ENCODE measurements at places on chromosomes 3 and 15.

DNA sequence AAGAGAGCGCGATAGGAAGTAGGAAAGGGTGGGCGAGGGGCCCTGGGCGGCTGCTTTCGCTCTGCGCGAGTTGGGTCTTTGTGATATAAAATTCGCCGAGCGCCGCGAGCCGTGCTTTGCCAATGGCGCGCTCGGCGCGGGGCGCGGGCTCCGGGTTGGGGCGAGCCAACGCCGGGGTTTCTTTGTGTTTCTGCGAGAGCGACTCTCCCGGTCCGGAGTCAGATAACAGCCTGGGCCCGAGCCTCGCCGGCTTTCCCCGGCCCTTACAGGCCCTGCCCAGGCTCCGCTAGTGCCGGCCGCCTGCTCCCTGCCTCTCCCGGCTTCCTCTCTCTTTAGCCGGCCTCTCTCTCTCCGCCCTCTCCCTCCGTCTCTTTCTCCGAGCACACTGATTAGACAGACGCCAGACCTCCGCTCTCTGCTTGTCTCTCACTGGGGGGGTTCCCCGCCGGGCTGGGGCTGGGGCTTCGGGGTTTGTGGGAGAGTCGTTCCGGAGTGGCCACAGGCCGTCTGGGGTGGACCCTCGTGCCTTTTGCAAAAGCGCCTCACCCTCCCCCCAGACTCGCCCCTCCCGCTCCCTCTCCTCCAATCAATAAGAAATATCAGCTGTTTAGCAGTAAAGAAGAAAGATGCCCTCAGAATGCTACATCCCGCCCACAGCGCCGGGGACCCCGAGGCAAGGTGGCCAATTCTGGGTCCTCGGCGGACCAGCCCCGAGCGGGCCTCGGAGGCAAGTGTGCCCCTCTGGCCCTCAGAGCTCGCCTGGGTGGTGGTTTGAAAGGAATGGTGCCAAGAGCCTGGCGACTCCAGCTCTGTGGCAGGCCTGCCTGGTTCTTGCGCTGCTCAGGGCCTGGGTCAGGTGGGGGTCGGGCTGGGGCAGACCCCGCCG lies 2.9 kb downstream of the NR2F2 start:
- DNase-seq, result no peak

DNA sequence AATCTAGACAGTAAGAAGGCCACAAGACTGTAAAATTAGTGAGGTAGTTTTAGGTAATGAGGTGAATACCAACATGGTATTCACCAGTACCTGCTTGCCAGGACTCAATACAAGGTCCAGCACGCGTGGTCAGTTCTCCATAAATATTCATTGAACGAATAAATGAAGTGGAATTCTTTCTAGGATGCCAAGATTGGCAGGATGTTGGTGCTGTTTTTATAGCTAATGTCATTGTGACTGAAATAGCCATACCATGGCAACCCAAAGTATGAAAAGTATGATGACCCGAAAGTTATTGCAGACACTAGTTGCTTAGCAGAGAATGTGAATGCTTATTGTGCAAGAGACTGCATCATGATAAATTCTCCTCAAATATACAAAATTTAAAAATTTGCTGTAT lies 307.2 kb downstream of the KCNH8 start:
- no peak for DNase-seq

DNA sequence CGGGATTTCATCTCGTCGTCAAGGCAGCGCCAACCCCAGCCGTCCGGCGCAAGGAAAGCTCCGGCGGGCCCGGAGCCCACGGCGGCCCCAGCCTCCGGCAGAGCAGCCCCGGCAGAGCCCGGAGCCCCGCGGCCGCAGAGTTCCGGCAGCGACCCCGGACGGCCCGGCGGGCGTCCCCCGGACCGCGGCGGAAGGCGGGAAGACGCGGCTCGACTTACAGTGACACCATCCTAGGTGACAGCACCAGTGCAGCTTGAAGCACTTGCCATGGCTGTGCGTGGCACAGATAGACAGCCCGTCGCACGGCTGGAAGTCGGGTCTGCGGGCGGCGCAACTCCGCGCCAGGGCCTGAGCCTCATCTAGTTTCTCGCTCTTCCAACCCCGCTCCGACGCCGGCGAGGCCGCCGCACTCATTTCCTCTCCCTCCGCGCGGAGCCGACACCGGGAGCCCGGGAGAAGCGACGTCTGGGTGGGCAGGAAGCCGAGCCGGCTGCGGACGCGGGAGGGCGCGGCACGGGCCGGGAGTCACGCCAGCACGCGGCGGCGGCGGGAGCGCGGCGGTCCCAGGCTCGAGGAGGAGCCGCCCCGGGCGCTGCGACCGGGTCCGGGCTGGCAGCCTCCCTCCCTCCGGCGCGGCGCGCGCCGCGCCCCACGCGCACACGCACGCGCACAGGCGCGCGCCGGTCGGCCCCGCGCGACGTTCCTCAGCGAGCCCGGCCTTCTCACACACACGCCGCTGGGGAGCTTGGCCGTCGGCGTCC lies at the start of gene C3orf70:
Gene C3orf70 (minus strand): TSS at position 651 of the 761 bp plus-strand sequence. CDS start 237 bp downstream, at position 414.
- DNase-seq, result peak; percentile 82

DNA sequence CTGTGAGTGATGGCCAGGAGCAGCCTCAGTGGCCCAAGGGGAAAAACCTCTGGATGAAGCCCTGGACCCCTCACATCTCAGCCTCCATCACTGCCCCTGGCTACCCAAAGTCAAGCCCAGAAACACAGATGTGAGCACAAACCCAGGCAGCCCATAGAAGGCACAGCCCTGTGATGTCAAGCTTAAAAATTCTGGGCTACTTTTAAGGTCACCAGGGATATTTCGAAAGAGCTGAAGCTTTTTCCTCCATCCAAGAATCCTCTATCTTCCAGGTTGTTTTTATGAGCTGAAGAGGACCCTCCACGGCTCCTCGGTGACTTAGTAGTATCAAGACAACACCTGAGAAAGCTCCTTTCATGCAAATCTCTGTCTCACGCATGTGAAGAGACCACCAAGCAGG lies 11.5 kb downstream of the LIPC start:
- no peak for DNase-seq

- no peak for DNase-seq
Observed at GRCh38 chr3:48820612-48821324, 26.9 kb downstream of the PRKAR2A start.

DNA sequence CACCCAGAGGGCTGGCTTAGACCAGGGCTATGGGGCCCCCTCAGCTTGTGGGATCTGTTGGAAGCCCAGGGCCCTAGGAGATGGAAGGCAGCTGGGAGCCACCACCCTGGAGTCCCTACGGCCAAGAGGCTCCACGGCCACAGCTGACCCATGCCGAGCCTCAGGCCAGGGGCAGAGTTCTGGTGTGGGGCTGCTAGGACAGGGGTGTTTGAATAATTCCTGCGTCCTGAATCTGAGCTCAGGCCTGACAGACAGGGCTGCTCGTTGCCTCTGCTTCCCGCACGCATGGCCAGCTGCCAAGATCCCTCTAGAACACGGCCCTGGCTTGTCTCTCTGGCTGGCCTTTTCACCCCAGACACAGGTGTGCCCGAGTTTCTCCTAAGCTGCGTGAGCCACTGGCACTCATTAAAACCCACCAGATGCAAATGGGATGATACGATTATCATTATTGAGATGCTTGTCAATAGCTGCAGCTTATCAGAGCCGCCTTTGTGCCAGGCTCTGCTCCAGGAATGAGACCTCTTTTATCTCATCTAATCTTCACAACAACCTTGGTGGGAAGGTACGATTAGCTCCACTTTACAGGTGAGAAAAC lies 70.2 kb downstream of the EFCAB12 start:
- DNase-seq, result no peak

Measured in MM.1S (cell line).